ENCODE measurements at places on chromosomes 11 and 22.
A peak's percentile ranks its signal among the peaks of the same experiment; 100 is the strongest.

DNA sequence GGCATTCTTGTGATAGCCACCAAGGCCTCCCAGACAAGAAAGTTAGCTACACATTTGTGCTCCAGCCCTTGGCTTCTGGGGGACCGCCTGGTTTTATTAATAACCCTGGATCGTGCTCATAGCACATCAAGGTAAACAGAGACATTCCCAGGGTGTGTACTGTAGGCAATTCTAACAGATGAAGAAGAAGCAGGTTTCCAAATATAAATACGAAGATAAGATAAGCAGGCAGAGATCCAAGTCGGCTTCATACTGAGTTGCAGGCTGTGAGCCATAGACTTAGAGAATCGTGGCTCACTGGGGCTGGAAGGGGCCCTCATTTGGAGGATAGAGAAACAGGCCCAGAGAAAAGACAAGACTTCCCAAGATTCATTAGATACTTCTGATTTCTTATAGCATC lies 131.4 kb downstream of the TENM4 start:
- DNase-seq = peak; percentile 6

GRCh38 chr11:19243143-19243542 lies 2.4 kb upstream of the E2F8 start:
- no peak for DNase-seq

DNA sequence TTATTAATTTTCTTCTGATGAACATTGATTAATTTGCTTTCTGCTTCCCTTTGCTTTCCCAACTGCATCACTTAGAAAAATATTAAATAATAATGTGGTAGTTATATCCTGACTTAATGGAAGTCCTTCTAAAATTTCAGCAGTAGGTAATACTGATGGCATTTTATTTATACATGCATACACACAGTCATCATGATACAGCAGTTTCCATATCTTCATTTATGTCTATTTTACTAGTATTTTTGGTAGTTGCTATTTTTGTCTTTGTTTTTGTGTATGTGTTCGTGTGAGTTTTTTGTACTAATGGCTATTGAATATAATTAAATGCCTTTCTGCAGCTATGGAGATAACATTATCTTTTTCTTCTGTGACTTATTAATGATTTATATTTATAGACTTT lies 484.7 kb upstream of the CNTN5 start:
- DNase-seq = no peak

DNA sequence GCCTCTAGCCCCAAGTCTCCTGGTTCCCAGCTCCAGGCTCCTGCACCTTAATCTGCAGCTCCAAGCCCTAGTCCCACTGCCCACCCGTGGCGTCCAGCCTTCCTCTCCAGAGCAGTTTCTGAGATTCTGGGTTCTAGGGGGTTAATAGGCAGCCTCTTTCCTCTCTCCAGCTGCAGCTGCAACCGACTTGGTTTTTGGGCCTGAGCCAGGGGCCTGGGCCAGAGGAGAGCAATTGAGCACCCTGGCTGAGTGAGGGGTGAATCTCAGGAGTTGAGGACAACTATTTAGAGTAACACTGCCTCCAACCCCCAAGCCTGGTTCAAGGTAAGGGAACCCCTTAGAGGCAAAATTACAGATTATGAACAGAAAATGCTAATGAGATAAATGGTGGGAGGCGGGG lies 9.0 kb upstream of the CHRM1 start:
- DNase-seq = no peak

GRCh38 chr22:19760951-19761724 lies 560 bp downstream of the TBX1 start:
- DNase-seq = no peak

DNA sequence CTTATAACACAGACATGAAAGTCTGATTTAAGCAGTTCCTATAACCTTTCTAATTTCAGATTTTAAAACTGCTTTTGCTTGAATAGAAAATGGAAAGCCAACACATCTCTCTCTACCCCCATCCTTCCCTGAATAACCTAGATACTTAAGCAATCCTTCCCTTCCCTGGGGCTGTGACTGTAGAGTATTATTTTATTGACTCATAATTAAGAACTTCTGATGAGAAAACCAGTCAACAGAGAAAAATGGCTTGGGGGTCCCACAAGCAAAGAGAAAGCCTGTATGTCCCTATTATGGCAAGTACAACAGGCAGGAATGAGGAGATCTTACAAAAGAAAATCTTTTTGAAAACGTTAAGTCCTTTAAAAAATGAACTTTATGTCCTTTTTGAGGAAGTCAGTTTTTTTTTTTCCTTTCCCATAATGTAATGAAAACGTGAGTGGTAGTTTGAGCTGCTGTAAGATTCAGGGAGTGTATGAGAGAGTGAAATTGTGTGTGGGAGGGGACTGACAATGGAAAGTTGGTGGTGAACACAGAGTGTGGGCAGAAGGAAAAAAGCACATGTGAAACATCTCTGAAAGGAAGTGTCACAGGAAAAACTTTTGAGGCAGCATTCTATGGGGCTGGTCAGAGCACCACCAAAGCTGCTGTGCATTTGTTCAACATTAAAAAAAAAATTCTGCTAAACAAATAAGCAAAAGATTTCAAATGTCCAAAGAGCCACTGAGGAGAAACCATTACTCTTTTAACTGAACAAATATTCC lies 154.6 kb downstream of the MAML2 start:
- peak; percentile 48 for DNase-seq

GRCh38 chr11:96960476-96960875 lies 570.7 kb downstream of the JRKL start:
- DNase-seq = no peak

GRCh38 chr11:69448471-69449284 lies 32.8 kb upstream of the LINC01488 start:
- DNase-seq = no peak

- peak; percentile 17 for DNase-seq
These were observed 753 bp downstream of the PRPF19 start for GRCh38 chr11:60905551-60906113.

DNA sequence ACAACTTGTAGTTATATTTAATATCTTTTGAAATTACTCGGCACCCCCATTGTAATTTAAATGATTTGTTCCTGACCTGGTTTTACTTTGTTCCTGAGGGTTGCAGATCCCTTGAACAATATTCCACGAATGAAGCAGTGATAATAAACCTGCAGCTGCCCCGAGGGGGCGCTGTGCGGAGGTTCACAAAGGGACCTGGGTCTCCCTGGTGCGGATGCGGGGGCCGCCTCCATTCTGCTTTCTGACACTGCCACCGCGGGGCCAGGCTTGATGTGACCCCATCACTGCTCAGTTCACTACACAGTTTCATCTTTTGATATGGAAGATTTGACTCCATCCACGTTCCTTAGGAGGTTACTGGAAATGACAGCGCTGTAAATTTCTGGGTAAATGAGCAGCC lies 62.9 kb upstream of the PRODH start:
- DNase-seq = no peak

GRCh38 chr11:79287952-79288351 lies 152.9 kb downstream of the TENM4 start:
- no peak for DNase-seq

GRCh38 chr11:95924414-95924760 lies 480 bp upstream of the MTMR2 start:
- peak; percentile 55 for DNase-seq

DNA sequence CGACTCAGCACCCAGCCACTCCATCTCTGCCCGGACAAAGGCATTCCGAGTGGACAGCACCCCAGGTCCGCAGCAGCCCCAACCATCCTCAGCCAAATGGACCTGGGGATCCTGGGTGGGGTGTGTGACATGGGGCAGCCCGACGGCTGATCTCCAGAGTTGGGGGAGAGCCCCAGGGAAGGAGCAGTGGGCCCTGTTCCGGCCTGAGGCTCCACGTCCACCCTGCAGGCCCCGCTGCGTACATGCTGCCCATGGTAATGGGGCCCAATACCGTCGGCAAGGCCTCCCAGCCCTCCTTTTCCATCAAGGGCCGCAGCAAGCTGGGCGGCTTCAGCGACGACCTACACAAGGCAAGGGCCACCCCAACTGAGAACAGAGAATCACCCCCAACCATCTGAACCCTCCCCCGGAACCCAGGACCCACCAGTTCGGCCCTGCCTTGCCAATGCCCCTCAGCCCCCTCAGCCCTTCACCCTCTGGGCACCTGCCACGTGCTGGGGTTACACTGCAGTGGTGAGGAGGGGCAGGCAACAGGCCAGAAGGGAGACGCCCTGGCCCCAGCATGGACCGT lies 5.4 kb downstream of the SCGB1C1 start:
- DNase-seq = no peak

- no peak for DNase-seq
These were observed 4.0 kb downstream of the SLCO2B1 start for GRCh38 chr11:75154646-75155569.

DNA sequence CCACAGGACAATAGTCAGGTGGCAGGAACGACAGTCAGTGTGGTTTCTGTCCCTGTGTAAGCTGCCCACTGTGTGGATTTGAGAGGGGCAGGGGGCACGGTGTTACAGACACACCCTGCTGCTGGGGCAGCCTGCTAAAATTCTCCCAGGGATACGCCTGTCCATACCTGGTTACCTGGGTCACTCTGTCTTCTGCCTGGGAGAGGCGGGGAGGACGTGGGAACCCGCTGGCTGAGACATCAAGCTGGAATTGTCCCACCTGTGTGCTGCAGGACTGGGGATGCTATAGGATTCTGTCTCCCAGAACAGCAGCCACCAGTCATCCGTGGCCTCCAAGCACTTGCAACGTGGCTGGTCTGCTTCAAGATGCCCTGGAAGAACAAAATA lies 63.8 kb upstream of the LINC01488 start:
- no peak for DNase-seq

DNA sequence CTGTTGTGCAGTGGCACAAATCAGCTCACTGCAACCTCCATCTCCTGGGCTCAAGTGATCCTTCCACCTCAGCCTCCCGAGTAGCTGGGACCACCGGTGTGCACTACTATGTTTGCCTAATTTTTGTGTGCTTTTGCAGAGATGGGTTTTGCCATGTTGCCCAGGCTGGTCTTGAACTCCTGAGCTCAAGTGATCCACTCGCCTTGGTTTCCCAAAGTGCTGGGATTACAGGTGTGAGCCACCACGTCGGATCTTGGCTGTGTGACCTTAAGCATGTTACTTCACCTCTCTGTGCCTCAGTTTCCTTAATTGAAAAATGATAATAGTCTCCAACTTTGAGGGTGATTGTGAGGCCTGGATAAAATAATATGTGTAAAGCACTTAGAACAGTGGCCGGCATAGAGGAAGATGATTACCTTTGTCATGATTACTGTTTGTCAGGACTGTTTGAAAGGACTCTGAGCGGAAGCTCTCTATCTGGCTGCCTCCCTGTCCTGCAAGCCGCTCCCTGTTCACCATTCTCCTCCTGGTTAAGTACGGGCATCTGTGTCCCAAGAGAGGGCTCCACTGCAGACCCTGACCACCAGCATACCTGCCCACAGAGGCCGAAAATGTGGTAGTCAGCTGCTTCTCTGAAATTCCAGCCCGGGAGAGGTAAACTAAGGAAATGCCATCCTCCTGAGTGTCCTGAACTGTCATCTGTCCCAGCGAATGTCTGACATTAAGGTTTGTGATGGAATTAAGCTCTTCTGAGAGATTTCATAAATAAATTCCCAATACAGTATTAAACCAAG lies 73.6 kb downstream of the MICAL2 start:
- DNase-seq = no peak

- DNase-seq = no peak
These were observed 522.6 kb downstream of the MN1 start for GRCh38 chr22:27278946-27279345.

DNA sequence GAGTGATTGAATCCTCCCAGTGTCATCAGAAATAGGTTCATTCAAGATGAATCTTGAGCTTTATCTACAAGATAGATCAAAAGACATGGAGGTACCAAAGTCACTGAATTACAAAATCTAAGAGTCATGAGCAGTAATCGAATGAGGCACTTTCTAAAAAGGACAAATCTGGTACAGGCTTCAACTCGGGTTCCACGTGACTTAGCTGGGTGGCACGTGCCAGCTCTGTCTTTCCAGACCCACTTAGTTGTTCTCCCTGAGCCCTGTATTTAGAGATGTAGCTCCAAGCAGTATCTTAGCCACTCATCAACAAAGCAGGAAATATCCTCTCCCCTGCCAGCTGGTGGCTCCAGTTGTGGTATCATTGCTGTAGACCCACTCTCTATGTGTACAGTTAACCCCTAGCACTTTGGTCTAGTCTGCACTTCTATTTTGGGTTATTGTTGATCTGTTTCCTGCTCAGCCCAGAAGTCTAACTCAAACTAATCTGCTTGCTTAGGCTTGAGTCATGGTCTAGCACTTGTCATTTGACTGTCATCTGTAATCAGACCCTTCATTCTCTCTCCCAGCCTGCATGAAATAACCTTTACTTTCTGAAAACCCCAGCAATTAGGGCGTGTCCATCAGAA lies 528.7 kb downstream of the ETS1 start:
- DNase-seq = no peak

GRCh38 chr11:60377401-60378136 lies 763 bp upstream of the MS4A7 start:
- no peak for DNase-seq

- peak; percentile 51 for DNase-seq
These were observed 12.5 kb downstream of the USH1C start for GRCh38 chr11:17531636-17532113.

GRCh38 chr22:47736186-47737034 lies 974.0 kb downstream of the TBC1D22A start:
- no peak for DNase-seq

DNA sequence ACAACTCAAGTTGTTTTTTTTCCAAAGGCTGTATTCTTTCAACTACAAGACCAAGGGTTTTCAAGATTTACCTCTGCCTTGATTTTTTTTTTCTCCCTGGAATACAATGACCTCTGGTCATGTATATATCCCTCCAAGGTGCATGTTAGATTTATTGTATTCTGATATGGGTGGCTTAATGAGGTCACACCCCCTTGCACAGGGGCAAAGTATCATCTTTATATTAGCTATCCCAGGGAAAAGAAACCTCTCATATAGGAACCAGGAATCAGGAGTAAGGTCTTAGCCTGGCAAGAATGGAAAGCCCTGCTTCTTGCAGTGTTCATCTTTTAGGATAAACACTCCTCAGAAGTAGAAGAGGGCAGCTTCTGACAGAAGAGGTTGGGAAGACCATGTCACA lies 516.9 kb upstream of the TENM4 start:
- DNase-seq = no peak

Data from choroid plexus epithelial cell (primary cell).